ENCODE measurements at places on chromosomes 12 and 14.

DNA sequence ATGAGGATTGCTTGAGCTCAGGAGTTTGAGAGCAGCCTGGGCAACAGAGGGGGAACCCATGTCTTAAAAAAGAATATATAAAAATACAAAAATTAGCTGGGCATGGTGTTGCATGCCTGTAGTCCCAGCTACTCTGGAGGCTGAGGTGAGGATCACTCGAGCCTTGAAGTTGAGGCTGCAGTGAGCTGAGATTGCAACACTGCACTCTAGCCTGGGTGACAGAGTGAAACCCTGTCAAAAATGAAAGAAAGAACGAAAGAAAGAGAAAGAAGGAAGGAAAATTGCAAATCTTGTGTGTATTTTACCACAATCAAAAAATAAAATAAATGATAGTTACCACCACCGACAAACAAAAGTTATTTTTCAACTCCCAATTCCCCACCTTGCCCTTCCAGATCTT lies 45.3 kb downstream of the SPRING1 start:
- no peak for DNase-seq

- no peak for DNase-seq
Observed at GRCh38 chr14:22952418-22952817, 4.5 kb downstream of the HAUS4 start.

GRCh38 chr12:3974883-3975282 lies 101.7 kb upstream of the PARP11 start:
- no peak for DNase-seq

GRCh38 chr12:45303945-45304344 lies 88.0 kb downstream of the ANO6 start:
- DNase-seq = no peak

- no peak for DNase-seq
Observed at GRCh38 chr12:25362646-25363045, 111.9 kb upstream of the KRAS start.

DNA sequence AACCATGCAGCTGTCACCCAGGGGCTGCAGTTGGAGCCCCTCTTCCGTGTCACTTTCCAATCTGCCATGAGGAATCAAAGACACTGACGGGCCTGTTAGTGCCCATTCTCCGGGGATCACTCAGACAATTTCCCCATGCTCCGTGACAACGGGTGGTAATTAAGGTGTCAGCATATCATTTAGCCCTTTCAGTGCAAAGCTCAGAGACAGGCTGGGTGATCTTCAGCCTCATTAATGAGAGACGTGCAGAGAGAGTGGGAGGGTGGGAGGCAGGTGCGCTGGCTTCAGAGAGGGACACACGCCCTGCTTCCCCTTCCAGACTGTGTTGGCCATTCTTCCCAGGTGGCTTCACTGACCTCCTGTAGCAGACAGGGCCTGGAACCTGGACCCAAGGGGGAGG lies 58.7 kb downstream of the MVK start:
- DNase-seq = no peak

- no peak for DNase-seq
Observed at GRCh38 chr12:56998981-56999380, 7.4 kb downstream of the ZBTB39 start.

DNA sequence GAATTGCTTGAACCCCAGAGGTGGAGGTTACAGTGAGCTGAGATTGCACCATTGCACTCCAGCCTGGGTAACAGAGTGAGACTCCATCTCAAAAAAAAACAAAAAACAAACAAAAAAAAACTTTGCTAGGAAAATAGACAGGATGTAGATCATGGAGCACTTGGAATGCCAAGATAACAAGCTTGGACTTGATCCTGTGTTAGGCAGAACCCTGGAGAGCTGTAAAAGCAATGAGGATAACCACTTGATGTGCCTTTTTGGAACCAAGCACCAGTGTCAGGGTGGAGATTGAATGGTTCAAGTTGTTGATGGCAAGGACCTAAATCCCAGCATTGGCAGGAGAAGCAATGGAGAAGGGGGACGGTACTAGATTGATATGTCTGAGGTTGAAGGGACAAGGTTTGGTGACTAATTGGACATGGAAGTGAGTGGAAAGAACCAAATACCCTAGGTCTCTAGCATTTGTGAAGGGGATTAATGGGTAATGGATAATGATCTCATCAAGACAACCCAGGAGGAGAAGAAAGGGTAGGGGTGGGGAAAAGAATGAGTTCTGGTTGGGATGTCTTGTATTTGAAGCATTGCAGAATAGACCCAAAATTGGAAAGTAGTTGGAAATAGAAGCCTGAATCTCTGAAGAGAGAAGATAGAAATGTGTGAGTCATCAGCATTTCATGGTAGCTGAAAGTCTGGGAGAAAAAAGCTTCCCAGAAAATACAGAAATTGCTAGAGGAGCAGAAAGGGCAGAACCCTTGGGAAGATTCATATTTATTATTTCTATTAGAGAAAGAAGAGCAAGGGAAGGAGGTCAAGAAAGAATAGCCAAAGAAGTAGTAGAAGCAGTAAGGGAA lies 176.7 kb downstream of the NUAK1 start:
- no peak for DNase-seq

- no peak for DNase-seq
Observed at GRCh38 chr14:98028162-98028561, 1231.0 kb downstream of the VRK1 start.

GRCh38 chr14:64855721-64856528 lies 23.8 kb downstream of the SPTB start:
- DNase-seq = no peak

- no peak for DNase-seq
Observed at GRCh38 chr12:68890701-68891113, 42.3 kb downstream of the CPM start.

DNA sequence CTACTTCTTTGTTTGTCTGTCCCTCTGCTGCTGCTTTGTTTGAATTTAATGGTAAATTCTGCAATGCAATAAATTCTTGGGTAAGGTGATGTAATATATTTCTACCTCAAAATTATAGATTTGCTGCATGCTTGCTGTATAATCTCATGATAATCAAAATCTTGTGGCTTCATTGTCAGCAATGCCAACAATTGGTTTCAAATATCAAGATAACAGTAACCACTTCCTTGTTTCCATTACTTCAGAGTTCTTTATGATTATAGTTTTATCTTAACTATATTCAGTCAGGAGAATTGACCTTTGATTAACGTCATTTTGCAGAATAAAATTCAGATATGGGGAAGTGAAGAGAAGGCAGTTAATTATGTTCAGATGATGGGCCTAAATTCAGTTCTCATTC lies 30.2 kb upstream of the RNU6-8 start:
- DNase-seq = no peak

DNA sequence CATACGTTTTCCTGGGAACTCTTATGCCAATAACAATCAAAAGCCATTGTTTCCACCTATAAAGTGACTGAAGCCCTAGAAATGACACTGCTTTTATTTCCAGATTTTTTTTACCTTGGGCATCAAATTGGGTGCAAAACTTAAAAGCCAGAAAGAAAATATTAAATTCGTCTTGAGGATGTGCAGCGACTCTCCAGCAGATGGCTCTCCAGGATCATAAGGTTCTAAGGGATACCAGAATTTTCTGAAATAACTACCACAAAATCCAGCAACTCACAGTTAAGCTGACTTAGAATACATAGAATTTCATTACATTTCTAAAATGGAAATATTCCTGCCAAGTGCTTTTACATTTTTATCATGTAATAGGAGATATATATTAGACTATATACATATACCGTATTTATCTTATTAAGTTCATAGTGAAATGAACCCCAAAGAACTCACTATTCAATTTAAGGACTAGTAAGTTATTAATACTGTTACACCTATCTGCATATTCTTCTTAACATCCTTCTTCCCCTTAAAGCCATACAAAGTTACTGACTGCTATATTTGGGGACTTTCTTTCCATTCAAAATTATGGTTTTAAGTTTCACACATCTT lies 44.0 kb downstream of the ARMH4 start:
- peak; percentile 67 for DNase-seq

- DNase-seq = no peak
Observed at GRCh38 chr12:83172441-83172840, 485.7 kb downstream of the TMTC2 start.

DNA sequence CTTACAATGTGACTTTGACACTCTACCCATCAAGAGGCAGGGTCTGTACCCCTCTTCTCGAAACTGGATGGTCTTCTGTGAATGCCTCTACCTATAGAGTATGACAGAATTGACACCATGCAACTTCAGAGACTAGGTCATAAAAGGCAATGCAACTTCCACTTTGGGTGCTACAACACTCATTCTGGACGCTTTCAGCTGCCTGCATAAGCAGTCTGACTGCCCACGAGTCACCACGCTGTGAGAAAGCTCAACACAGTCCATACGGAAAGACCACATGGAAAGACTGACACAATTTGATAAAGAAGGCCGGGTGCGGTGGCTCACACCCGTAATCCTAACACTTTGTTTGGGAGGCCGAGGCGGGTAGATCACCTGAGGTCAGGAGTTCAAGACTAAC lies 14.9 kb downstream of the SLC7A7 start:
- DNase-seq = no peak

GRCh38 chr12:26346736-26347135 lies 151.4 kb downstream of the SSPN start:
- DNase-seq = no peak

DNA sequence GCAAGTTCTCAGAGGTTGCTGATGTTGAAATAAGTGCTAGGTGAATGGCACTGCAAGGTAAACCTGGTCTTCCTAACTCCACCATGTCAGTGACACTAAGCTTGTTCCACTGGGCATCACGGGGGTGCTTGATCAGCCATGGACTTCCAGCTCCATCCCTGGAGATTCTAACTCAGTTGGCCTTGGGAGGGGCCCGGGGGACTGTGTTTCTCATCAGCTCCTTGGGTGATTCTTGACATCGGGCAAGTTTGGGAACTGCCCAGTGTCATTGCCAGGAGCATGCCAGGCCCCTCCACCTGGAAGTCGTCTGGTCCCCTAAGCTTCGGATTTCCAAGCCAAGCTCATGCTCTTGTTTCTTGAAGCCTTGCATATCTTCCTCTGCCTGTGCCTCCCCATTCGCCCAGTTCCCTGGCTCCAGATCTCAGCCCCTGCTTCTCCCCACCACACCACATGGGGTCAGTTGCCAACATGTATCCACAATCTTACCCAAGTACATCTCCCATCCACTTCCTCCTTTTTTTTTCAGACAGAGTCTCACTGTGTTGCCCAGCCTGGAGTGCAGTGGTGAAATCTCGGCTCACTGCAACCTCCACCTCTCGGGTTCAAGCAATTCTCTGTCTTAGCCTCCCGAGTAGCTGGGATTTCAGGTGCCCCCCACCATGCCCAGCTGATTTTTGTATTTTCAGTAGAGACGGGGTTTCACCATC lies 30.7 kb upstream of the RFLNA start:
- no peak for DNase-seq

DNA sequence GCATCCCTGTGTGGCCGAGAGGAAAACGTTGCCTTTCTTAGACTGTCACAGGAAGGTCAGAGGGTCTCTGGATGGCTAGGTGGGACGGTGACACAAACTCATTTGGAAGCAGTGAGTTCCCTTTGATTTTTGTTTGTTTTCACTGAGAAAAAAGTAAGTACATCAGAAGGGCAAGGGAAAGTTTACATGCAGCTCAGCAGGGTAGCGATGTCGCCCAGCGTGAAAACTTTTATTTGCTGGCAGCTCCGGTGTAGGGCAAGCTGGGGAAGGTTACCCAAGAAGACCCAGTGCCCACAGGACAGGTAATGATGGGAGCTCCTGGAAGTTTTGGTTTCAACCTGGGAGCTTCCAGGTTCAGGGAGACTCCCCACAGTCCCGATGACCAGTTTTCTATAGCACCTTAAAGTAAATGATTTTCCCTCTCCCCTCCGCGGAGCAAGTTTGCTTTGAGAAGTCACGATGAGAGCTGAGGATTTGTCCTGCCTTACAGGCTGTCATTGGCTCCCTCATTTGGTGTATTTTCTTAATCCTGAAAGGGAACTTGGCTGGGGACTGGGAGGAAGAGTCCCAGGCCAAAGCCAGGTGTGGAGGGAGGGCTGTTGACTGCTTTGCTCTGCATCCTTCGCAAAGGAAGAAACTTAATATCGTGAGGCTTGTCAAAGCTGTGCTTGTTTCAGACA lies 64.7 kb upstream of the ESRRB start:
- no peak for DNase-seq

DNA sequence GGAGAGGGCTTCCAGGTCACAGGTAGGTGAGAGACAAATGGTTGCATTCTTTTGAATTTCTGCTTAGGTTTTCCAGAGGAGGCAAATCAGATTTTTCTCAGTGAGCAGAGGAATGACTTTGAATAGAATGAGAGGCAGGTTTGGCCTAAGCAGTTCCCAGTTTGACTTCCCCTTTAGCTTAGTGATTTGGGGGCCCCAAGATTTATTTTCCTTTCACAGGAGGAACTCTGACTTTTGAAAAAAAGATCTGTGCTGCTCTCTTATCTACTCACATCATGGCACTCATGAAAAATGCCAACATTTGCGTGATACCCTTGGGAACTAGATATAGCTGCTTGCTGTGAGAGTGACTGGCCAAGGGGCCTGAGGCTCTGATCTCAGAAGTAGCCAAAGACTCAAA lies 58.0 kb upstream of the EVL start:
- DNase-seq = no peak

- no peak for DNase-seq
Observed at GRCh38 chr14:36940476-36940875, 231.9 kb downstream of the SLC25A21 start.

- DNase-seq = no peak
Observed at GRCh38 chr14:104184506-104184905, 46.1 kb downstream of the KIF26A start.

GRCh38 chr12:80627782-80628181 lies 79.7 kb upstream of the MYF6 start:
- DNase-seq = no peak

GRCh38 chr14:81594012-81594411 lies 60.4 kb upstream of the SEL1L start:
- DNase-seq = no peak

DNA sequence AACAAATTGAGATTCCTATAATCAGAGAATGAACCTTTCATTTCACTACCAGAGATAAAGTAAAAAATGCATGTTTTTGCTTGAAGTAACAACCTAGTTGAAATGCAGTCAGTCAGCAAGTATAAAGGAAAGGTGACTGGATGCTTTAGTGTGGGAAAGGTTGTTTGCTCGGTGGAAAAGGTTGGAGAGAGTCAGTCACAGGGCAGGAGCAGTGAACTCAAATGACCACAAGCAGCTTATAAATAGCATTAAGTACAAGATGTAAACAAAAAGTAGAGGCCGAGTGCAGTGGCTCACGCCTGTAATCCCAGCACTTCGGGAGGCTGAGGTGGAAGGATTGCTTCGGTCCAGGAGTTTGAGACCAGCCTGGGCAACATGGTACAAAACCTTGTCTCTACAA lies 98.1 kb upstream of the FGD4 start:
- no peak for DNase-seq

DNA sequence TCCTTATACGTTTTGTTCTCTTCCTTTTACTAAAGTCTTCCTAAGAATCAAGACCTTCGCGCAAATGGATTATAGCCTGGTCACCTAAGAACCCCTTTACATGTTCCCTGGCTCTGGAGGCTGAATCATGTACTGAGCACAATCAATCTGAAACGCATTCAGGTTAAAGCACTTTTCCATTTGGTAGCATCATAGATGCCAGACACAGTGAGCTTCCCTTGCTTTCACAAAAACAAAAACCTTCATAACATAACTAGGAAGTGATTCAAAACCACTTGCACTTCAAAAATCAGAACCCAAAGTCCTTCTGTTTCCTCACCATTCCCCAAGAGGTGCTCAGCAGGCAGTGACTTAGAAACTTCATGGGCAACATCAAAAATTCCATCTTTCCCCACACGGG lies 105.4 kb downstream of the CRACR2A start:
- DNase-seq = no peak
